ENCODE measurements at places on chromosomes 1 and 21.

DNA sequence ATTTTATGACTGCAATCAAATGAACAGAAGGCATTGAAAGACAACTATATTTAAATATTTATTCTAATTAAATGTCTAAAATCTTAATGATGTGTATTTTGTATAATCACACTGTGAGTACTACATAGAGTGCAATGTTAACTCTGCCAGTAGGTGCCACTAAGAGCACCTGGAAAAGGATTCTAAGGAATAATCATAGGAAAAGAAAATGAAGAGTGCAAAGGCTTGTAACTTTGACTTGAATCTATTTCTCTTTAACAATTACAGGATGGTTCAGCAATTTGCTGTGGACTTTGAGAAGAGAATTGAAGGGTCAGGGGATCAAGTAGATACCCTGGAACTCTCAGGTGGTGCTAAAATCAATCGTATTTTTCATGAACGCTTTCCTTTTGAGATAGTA, 200.4 kb downstream of the DNM3 start:
- peak; percentile 31 for DNase-seq

- DNase-seq = no peak
These were observed 14.0 kb downstream of the KCNN3 start for GRCh38 chr1:154856049-154856448.

- no peak for DNase-seq
These were observed 93.5 kb downstream of the SIK1 start for GRCh38 chr21:43333298-43334062.

GRCh38 chr1:44608141-44608540, 66.1 kb downstream of the TMEM53 start:
- no peak for DNase-seq

DNA sequence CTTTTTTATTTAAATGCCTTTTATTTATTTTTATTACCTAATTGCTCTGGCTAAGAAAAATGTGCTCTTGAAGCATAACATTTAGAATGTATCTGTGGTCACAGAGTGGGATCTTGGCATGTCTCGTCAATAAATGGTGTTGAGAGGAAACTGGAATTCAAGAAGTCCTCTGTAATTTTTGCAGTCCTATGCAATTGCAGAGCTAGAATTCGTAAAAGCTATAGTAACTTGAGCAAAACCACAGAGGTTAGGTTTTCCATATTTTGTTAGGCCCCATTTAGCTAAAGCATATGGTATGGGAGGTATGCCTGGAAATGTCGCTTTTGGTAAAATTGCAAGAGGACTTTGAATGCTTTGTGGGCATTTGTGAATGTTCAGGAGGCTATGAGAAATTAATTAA, 466.7 kb upstream of the NFIA start:
- DNase-seq = no peak

GRCh38 chr1:27760426-27760825, 12.6 kb upstream of the STX12 start:
- no peak for DNase-seq

DNA sequence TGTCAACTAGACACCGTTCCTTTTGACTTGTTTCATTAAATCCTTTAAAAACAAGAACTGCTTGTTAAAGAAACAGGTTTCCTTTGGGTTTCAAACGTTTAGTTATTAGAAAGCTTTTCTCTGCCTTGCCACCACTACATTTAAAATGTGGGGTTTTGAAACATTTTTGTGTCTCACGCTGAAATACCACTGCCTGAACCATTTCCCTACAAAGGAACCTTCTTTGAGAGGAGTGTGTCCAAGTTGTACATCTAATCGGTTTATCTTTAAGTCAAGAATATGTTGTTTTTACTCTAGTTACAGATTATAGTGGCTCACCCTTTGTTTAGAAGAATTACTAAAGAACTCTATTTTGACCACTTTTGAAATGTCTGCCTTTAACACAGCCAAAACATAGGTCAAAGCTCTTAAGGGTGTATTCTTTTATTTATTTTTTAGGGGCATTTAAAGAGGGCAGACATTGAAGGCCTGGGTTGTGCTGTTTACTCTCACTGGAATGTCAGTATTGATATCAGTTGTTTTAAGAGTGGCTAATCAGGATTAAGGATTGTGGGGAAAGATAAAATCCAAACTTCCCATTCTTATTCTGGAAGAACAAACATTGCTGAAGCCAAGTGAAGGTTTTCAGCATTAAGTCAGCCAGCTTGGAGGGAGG, 143.4 kb downstream of the GALNT2 start:
- no peak for DNase-seq

DNA sequence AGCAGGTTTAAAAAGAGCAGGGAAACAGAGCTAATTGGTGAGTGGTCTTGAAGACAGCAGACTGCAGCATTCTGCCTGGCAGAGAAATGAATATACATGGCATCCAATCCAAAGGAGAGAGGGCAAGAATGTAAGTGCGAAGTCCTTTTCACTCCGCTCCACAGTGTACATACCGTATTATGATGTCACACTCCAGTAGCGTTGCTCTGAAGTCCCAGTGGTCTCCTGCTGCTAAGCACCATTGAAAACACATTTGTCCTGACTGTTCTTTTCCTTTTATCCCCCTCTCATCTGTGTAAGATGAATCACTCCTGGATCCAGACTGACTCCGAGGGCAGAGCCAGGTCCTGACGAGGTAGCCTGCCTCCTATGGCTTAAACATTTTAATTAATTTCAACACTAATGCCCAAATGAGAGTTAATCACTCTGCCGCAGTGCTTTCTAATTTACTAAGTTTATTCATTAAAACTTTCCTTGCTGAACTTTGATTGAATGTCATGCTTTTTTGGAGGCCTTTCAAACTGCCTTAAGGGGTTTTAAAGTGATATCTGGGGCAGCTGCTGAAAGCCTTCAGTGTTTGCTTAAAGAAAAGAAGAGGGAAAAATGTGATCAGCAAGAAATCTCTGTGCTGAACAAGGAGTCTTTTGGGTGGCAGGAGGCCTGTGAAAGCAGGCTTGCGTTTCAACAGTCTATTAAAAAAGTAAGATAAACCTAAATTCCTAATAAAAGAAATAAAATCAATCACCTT, 227.2 kb downstream of the ATG4C start:
- no peak for DNase-seq
